ENCODE measurements at places on chromosomes 6 and 20.

DNA sequence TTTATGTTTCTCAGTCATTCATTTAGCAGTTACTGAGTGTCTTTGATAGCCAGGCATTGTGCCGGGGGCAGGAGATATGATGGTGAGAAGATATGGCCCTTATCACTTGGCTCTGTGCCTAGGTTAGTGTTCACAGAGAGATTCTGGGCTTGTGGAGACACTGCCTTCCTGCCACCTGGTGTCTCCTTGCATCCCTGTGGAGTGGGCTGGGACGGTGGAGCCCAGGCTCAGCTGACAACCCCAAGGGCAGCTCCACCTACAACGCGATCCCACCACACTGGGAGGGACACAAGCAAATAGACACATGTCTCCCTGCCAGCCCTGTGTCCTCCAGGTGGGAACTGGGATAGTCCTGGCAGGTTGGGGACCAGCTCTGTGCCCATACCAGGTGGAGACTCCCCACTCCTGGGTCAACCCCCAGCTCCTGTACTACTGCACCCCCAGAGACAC lies 30.3 kb upstream of the VEGFA start:
- DNase-seq: no peak

- DNase-seq: no peak
These were observed 78.3 kb upstream of the MMS22L start for GRCh38 chr6:97361286-97361685.

GRCh38 chr6:14665827-14666724 lies 548.5 kb downstream of the CD83 start:
- no peak for DNase-seq

DNA sequence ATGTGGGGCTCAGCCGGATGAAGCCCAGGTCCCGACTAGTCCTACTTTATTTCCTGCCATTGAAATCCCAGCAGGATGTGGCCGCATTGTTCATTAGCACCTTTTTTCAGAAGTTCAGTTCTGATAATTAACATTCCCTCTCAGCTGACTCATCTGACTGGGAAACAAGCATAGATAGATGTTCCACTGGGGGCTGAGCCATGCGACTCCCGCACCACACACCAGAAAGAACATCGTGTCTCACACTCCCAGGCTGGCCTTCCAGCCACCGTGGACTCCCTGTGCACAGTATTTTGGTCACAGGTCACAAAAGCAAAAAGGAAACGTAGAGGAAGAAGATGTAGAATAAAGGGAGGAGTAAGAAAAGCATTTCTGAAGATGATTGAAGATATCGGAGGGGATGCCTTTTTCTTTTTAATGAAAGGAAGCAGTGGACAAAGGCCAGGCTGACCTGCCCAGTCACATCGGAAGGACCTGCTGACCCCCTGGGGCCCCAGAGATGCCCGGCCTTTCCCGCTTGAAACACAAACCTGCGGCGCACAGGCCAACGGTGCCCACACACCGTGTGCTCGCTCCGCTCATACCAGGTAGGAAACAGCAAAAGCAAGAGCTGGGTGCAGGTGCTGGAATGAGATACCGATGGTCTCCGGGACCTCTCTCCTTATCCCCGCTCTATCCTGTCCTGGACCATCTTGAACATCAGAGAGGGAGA lies 11.8 kb downstream of the RPS6KA2 start:
- DNase-seq: no peak

GRCh38 chr6:161436106-161436876 lies 162.4 kb upstream of the AGPAT4 start:
- DNase-seq: peak; percentile 40

- peak; percentile 5 for DNase-seq
These were observed at the start of gene HLA-DPA1 for GRCh38 chr6:33073431-33073871. Gene HLA-DPA1 (minus strand): TSS chr6:33073649.

DNA sequence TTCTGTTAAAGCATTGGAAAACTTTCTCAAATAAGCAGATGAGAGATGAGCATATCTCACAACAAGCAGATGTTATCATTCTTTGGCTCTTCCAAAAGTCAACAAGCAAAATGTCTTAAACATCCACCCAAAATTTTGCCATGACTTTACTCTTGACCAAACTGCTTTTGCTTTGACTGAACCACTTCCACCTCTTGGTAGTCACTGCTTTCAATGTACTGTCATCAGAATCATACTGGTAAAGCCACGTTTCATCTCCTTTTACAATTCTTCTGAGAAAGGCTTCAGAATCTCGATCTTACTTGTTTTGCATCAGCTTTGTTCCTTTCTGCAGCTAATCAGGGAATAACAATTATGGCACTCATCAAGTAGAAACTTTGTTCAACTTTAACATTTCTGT lies 498.5 kb upstream of the GJE1 start:
- DNase-seq: no peak

DNA sequence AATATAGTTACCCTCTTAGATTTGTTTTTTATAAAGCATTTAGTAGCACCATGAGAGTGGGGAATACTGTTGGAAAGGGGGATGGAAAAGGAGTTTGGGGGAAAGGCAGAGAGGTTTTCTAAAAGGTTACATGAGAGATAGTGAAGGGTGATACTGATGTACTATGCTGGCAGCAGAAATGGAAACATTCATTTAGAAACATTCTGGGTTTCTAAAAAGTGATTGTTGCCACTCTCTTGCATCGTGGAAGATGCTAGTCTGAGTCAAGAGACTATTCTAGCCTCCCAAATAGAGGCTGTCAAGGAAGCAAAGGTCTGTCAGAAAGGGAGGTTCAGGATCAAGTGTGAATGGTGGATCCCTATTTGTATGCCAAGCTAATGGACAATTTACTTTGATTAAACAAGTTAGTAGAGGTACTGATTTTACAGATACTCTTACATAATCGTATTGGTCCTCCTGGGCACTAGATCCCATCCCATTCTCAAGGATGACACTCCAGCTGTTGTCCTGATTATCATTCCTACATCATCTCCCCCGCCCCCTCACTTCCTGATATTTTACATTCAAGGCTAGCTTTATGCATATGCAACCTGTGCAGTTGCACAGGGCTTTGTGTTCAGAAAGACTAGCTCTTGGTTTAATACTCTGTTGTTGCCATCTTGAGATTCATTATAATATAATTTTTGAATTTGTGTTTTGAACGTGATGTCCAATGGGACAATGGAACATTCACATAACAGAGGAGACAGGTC lies 15.4 kb upstream of the ABT1 start:
- DNase-seq: no peak

- DNase-seq: no peak
These were observed 258.9 kb downstream of the TSHZ2 start for GRCh38 chr20:53231061-53231460.

- DNase-seq: no peak
These were observed 20.7 kb downstream of the NDUFAF4 start for GRCh38 chr6:96876886-96877545.

DNA sequence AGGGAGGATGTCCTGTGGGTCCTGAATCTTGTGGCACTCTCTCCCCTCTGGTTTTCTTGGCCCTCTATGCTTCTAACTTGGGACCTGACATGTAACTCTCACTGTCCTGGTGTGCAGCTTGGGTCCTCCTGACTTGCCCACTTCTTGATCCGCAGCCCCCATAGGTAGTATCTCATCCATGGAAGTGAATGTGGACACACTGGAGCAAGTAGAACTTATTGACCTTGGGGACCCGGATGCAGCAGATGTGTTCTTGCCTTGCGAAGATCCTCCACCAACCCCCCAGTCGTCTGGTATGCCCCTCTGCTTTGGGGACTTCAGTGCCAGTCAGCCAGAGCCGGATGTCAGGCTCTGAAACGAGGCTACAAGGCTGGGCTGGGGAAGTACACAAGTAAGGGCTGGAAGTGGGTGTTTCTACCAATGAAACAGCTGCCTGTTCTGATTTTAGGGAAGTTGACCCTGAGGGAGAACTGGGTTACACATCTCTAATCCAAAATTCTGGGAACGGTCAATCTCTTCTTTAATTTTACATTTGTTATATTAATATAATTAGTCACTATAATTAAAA lies 641 bp downstream of the DBNDD2 start:
- no peak for DNase-seq

- no peak for DNase-seq
These were observed 521 bp upstream of the LKAAEAR1 start for GRCh38 chr20:64084685-64085152.

DNA sequence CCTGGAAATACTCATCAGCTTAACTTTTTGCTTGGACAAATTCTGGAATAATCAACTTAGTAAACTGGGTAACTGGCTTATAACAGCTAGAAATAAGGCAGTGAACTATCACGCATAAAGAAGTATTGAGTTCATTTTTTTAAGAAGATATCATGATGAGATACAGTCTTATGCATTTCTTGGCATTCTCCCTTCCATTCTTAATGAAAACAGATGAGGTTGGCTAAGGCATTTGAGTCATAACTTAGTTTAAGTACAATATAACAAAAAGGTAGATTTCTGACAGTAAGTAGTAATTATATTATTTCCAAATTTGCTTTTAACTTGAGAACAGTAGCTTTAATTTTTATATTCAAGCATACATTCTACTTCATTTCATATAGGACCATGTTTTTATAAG lies 56.1 kb downstream of the SAMD5 start:
- no peak for DNase-seq

- DNase-seq: no peak
These were observed 35.5 kb upstream of the TBXT start for GRCh38 chr6:166203003-166203640.

GRCh38 chr6:64310214-64310613 lies 674.6 kb downstream of the PHF3 start:
- no peak for DNase-seq

- no peak for DNase-seq
These were observed 296.9 kb downstream of the FOXC1 start for GRCh38 chr6:1906609-1907008.

- DNase-seq: no peak
These were observed 50.8 kb upstream of the AIG1 start for GRCh38 chr6:143009851-143010250.

GRCh38 chr20:35947489-35947888 lies 6.8 kb downstream of the SCAND1 start:
- no peak for DNase-seq

DNA sequence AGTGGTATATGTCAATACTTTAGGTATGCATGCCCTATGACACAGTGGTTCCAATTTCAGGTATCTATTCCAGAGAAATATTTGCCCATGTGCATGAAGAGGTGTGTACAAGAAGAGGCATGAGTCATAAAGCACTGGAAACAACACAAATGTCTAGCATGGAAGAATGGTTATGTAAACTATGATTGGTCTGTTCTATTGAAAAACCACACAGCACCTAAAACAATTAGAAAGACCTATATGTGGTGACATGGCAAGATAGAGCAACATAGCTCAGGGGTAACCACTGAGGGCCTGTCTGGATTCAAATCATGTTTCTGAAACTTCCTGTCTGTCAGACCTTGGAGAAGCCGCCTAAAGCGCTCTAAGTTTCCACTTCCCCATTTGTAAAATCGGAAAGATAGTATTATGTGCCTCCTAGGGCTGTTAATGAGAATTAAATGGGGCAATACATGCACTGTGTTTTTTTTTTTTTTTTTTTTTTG lies 76.0 kb upstream of the SHLD1 start:
- DNase-seq: no peak

DNA sequence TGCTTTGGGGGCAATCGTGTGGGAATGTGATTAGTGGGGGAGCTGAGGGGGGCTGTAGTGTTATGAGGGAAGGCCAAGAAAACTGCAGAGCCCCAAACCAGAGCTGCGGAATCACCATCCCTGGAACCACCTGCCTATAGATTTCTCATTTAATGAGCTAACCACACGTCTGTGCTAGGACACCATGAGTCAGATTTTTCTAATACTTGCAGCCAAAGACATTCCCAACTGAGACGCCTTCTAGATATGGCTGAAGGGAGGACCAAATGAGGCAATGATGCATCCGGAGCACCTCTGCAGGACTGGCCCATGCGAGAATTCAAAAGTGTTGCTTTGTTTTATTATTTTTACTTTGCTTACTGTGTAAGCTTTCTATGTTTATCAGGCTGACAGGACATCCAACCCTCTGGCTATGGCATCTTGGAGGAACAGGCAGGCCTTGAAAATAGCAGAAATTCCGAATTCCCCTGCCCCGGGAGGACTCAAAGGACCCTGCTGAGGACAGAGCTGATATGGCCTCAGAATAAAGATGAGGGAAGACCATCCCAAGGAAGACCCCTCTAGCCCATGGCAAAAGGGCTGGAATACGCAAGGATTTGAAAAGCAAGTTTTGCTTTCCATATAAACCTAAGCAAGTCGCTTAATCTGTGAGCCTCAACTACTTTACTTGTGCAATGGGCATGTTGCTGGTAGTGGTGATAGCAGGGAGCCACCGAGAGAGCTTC lies 3.1 kb upstream of the PTGIS start:
- no peak for DNase-seq

GRCh38 chr6:46510651-46511050 lies 19.4 kb upstream of the RCAN2 start:
- peak; percentile 24 for DNase-seq

DNA sequence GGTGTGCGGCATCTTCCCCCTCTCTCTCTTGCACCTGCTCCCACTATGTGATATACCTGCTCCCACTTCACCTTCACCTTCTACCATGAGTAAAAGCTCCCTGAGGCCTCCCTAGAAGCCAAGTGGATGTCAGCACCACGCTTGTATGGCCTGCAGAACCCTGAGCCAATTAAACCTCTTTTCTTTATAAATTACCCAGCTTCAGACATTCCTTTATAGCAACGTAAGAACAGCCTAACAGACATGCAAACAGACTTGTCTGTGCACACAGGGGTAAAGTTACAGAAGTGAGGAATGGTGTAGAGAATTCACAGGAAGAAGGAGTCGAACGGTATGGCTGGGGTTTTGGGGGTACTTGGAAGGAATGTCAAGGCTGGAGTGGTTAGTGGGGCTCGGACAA lies 14.8 kb upstream of the TGM2 start:
- DNase-seq: no peak

DNA sequence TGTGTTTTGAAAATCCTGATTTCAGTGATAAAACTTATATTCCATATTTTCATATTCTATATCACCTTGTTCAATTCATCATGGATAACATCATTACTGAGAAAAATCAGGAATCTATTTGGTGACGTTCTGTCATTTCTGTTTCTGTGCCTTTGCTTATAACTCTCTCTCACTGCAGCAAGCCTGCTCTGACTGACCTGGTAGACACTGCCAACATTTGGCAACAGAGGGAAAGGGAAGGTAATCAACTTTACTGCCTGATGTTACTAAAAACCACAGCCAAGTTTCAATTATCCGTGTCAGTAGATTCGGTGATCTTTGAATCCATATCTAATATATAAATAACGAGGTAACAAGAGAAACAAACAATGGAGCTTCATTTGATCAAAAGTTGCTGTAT lies 501.9 kb downstream of the LMBRD1 start:
- DNase-seq: no peak

DNA sequence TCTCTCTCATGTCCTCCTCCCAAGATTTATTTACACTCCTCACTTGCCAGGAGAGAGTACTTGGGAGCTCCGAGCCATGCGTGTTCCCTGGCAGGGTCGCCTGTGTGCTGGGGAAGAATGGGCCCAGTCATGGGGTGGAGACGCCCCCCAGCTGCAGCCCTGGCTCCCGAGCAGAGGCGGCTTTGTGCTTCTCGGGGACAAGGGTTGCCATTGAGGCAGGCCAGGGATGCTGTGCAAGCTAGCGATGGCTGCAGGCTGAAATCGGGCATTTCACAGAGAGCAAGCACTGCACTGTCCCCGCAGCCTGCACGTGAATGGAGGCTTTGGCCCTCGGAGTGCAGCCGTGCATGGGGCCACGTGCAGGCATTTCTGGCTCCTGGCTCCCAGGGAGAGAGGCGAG lies 23.8 kb downstream of the PHACTR3 start:
- no peak for DNase-seq

GRCh38 chr20:19212821-19213502 lies 520 bp downstream of the SLC24A3 start:
- no peak for DNase-seq

- DNase-seq: no peak
These were observed 71.2 kb upstream of the SLCO4A1 start for GRCh38 chr20:62570897-62571668.
